RKO (cell line): ENCODE measurements at places on chromosomes 11 and 22.

DNA sequence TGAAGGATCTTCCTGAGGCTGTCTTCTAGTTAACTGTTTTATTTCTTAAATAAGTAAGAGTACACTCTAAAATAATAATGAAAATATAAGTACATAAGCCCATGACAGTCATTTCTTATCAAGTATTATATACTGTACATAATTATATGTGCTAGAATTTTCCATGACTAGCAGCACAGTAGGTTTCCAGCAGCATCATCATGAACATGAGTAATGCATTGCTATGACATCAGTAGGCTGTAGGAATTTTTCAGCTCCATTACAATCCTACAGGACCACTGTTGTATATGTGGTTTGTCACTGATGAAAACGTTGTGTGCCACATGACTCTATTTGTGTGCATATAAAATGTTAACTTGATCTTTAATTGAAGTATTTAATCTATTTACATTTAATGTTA, 22.0 kb downstream of the ZNF202 start:
- DNase-seq = peak; percentile 73

GRCh38 chr11:20457934-20458680, 70.6 kb downstream of the PRMT3 start:
- no peak for DNase-seq

DNA sequence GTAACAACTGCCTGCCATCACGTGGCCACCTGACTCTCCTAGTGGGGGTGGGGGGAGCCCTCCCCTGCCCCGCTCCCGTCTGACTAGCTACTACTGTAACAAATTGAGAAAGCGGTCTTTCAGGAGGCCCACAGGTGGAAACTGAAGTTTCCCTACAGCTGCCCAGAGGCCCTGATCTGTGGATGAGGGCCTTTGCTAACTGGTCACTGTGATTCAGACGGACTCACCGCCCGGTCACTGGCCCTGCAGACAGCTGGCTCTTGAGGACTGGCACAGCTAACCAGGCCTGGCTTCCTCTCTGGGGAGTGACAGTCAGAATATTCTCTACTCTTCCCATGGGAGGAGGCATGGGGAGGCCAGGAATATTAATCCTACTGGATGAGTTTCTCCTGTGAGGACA, 116.8 kb downstream of the ARHGAP8 start:
- peak; percentile 56 for DNase-seq

GRCh38 chr11:47478651-47479329, 29.9 kb upstream of the RAPSN start:
- DNase-seq = no peak

DNA sequence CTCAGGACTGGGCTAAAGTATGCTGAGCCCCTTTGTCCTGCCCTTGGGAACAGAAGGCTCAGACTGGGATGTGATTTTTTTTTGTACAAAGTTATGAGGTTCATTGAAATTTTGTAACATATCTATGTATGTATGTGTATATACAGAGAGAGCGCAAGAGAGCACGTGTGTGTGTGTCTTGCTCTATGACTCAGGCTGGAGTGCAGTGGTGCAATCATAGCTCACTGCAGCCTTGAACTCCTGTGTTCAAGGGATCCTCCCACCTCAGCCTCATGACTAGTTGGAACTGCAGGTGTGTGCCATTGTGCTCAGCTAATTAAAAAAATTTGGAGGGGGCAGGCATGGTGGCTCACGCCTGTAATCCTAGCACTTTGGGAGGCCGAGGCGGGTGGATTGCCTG, 5.7 kb downstream of the TMEM25 start:
- DNase-seq = no peak

DNA sequence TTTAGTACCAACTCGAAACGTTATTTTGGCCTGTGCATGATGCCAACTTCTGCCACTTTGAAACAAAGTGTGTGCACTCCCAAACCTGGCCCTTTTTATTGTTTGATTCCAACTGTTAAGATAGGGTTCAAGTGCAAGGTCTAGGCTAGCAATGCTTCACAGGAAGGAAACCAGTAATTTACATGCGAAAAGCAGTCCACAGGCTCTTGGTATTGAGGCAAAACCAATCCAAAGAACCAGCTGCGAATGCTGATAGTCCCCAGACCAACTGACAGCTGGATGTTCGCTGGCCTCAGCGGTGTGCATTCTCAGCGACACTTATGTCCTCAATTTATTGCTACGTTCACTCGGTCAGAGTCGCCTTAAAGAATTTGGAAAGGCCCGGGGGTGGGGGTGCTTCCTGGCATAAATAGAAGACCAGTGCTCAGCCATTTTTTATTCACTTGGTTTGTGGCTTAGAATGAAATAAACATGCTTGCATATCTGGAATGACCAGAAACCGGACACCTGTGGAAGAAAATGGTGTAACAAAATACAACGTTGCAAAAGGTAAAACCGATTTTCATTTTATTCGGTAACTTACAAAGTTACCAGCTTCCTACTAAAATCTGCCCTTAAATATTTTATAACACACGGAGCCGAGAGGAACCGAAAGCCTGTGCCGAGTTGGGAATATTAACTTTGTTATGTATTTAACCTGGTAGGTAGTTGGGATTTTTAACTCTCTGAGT, 1.6 kb downstream of the CPT1A start:
- DNase-seq = peak; percentile 38

DNA sequence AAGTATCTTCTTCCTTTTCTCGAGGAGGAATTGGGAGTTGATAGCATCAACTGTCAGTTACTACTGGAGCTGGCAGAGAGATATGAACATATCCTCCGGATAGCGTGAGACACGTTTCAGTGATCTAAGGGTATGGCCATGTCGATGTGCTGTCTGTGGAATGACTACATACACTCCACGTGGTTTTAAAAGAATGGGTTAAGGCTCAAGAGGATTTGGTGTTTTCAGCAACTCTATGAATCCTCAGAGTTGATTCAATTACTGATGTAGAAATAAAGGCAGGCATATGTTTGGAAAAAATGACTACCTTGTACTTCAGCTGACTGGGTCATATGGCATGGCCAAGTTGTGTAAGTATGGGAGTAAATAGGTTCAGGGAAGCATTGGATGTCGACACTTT, 22.9 kb downstream of the MMP13 start:
- no peak for DNase-seq

DNA sequence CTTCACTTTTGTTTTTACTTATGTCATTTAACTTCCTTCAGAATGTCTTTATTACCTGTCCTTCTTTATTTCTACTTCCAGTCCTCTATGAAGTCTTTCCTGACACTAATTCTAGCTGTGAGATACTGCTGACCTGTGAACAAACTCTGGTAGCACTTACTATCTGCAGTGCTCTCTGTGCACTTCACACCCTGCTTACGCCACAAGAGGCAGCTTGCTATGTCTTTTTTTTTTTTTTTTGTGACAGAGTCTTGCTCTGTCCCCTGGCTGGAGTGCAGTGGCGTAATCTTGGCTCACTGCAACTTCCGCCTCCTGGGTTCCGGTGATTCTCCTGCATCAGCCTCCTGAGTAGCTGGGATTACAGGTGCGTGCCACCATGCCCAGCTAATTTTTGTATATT, 10.7 kb downstream of the STIM1 start:
- DNase-seq = no peak

DNA sequence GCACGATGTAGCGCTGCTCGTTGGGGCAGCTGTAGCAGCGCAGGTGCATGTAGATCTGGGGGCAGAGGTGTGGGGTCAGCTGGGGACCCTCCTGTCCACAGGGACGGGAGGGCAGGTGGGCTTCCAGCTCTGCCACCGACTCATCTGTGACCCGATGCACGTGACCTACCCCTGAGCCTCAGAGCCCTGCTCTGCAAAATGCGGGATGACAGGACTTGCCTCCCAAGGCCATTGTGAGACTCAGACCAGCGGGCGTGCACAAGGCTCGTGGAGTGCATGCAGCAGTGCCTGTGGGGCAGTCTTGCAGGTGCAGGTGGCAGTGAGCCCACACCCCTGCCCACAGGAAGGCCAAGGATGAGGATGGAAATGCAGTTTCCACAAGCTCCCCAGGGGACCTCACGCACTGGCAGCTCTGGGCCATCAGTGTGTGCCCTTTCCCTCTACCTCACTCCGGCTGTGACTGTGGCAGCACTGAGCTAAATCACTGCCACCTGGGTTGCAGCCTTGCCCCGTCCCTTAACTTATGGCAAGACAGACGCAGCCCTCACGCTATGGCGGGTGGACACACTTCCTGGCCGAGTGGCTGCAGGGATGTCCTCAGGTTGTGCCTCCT, 26.7 kb downstream of the TMEM184B start:
- DNase-seq = no peak

- no peak for DNase-seq
Measured at GRCh38 chr22:45931042-45931441, 45.9 kb downstream of the WNT7B start.

DNA sequence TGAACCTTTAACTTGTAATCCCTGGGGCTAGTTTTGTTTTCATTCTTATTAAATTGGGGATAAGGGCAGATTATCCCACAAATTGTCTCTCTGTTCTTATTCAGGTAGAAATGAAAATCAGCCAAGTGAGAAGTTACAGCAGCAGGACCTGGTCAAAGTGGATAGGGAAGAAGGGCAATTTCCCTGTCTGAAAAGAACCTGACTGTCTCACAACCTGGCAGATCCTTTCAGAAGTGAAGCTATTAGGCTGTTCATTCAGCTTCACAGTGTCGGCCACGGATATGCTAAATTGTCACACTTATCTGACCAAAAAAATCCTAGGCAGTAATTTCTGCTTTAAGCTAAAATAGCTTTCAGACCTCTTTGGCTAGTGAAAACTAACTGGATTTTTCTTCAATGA, 712.6 kb upstream of the ANO5 start:
- no peak for DNase-seq

- no peak for DNase-seq
Measured at GRCh38 chr11:17752144-17752543, 17.6 kb downstream of the KCNC1 start.

DNA sequence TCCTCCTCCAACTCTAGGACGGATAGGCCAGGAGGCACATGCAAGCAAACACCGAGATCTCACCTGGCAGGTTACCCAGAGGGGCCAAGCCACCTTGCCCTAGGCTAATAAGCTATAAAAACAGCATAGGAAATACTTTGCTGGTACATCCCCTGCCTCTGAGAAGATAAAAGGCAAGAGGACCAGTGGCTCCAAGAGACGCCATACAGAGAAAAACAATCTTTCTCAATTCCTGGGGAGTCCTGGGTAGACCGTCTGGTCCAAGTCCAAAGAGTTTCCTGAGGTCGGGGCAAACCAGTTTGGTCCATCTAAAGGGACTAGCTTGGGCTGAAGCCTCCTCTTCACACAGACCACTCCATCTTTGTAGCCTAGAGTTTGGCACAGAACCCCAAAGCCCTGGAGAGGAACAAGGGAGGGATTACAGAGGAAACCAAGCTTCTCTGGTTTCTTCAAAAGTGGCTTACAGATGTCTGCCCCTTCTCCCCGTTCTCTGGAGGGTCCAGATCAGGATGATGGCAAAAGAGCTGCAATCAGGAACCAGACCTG, 40.4 kb downstream of the NUMA1 start:
- DNase-seq = no peak

DNA sequence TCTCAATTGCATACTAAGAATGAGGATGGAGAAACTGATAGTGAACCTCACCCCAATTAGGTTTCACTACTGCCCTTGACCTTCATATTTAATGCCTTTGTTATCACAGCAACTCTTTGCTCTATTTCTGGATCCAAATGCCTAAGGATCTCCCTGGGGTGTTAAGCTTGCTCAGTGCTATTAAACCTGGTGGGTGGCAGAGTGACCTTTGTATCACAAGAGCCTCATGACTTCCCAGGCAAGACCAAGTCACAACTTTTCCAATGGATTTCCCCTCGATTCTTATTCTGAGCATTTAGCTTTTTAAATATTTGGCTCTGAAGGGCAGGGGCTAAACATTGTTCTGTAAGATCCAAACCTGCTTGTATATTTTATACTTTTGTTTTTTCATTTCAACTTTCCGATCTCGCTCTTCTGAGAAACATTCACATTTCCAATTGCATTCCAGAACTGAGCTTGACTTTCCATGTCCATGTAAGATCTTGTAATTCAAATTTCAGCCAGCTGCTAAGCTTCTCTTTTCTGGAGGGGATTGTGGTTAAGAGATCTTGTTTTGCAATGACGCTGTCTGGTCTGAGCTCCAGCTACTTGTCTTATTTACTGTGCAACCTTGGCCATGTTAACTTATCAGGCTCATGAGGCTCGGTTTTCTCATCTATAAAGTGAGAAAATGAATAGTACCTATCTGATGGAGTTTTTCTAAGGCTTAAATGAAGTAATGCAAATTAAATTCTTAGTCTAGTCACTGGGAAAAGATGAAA, 6.4 kb upstream of the EHF start:
- DNase-seq = no peak

DNA sequence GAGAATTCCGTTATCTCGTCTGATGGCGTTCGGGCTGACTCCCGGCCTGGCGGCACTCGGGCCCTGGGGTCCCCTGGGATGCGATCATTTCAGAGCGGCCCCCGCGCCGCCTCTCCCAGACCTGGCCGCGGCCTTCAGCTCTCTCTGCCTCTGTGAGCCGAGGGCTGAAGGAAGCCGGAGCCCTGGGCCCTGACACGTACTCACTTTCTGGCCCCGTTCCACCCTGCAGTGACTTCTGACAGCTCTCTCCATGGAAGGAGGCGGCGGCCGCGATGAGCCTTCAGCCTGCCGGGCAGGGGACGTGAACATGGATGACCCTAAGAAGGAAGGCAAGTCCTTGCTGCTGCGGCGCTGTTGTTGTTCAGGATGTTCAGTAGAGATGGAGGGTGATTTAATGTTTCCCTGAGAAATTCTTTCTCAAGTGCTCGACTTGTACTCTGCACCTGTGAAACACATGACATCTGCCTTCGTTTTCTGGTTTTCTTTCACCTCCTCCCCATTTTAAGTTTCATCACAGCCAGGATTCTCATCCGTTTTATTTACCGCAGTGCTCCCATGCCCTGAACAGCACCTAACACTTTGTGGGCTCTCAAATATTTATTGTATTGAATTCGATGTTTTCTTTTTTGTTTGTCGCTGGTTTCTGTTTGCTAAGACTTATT, 612 bp downstream of the GTSE1 start:
- peak; percentile 82 for DNase-seq

DNA sequence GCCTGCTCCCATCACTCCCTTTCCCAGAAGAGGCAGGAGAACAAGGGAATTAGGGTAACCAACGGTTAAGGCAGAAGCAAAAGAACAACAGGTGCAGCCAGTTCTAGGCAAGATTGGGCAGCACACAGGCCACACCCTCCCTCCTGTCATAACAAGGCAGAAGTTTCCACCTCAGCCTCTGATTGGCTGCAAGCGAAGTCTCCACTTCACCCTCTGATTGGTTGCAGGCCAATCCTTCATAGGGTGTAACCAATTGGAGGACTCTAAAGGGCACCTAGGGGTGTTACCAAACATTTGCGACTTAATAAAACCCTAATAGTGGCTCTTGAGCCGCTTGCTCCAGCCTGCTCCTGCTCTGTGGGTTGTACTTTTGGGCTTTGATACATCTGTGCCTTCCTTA, 153.8 kb downstream of the CACNA1I start:
- DNase-seq = no peak

- no peak for DNase-seq
Measured at GRCh38 chr11:12454782-12455181, 77.4 kb downstream of the PARVA start.

DNA sequence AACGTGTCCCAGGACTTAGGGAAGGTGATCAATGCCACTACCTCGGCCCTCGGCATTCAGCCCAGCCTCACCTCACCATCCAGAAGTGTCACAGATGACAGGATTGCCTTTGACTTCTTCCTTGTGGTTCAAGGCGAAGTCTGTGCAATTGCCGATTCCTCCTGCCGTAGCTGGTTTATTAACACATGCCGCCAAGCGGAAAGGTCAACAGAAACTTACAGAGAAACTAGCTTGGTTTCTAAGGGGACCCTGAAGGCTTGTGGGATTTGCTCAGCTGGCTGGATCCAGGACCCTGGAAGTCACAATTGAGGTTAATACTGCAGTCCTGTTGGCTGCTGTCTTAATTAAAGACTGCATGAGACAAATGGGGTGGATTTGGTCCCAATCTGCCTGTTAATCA, 65.6 kb downstream of the SHANK2 start:
- DNase-seq = no peak
